ENCODE measurements at places on chromosomes 7 and 10. TPM values are rescaled to one million over a fixed set of nuclear protein-coding genes. Genes with fewer than 3 reads are reported as not detected.

DNA sequence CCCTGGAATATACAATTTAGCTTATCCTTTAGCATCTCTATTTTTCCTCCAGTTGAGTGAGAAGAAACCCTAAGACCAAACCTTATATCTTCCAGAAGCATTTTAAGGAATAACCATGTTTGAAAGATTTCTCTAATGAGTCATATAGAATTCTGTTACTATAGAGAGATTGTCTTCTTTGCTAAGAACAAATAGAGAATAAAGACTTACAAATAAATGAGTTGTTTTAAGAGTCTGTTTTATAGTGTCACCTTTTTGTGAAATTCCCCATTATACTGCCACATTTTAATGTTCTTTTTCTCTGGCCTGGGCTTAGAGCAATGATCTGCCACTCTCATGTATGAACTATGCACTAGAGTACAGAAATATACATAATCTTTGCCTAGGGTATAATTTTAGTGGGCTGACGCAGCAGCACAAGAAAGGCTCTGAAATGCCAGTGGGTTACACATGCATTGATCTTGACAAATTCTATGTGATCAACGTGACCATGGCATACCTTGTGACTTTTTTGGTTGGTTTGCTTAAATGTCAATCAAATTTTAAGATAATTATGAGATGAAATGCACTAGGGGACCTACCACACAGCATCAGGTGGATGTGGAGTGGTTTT is 145.1 kb upstream of the MKLN1 start:
- DNase-seq: no peak

DNA sequence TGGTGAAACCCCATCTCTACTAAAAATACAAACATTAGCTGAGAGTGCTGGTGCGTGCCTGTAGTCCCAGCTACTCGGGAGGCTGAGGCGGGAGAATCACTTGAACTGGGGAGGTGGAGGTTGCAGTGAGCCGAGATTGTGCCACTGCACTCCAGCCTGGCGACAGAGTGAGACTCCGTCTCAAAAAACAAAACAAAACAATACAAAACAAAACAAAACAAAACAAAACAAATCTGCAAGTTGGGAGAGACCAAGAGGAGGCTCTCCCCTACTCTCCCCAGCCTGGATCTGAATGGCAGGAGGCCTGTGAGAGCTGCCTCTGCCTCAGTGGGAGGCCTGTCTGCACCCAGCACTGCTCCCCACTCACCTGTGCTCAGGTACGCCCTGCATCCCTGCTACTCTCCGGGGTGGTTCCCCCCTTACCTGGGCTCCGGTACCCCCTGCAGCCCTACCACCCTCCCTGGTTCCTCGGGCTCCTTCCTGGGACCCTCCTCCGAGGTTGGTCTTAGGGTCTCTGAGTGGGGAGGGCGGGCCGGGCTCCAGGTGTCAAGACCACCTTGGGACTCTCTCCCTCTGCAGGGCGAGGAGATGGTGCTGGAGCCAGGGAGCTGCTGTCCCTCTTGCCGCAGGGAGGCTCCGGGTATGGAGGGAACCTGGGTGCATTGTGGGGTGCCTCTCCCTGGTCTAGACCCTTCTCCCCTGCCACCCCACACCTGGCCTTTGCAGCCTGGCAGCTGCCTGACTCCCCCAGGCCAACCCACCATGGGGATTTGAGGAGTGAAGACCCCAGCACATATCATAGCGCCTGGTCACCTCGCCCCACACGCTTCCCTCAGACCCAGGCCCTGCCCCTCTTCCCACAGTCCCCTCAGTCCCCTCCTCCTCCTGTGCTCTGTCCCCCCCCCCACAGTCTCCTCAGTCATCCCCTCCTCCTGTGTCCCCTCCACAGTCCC is 9.5 kb upstream of the ZNF862 start:
- no peak for DNase-seq

DNA sequence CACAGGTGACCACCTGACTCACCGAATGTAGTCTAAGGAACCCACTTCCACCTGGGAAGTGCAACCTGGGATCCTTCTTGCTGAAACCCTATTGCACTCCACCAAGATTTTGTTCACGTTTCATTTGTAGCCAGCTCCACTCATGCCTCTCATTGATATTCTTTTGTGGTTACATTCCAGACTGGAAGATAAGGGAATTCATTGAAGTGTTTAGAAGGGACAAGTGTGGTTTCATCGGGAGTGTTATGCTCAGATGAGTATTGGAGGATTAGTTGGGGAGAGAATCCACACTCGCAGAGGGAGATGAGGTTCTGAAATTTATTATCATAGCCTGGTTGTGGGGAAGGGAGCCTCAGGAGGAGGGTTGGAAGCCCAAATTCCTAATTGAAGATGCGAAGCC is 320.4 kb downstream of the KCNMA1 start:
- DNase-seq: no peak

DNA sequence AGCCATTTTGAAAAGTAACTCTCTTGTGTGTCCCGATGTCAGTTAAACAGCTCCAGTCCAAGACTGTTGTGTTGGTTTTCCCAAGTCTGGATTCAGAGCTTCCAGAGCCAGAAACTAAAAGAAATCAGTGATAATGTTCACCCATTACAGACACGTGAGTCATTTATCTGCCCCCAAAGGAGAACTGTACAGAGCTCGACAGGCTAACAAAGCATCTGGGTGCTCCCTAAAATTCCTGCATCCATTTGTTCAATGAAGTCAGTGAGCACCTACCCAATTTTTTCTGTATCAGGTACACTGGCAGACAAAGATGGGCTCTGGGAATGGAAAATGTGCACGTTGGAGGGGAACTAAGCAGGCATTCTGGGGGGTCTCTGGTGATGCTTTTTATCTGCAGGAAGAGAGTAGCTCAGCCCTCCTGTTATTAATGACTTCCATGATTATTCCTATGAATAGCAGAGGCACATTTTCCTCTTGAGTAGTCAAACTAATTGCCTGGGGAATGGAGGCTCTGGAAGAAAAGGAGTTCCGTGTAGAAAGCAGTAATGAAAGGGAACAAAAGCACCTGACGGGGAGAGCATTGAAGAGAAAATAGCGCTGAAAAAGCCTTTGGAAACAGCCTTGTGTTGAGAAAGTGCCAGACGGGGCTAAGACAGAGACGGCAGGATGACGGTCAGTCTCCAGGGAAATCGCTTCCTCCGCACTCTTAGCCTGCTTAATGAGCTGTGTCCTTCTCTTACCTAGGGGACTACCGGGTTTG is 75.3 kb downstream of the GAD2 start:
- DNase-seq: no peak

The MMP21 gene
- not detected for total RNA-seq

The DRGX gene
- total RNA-seq: not detected

DNA sequence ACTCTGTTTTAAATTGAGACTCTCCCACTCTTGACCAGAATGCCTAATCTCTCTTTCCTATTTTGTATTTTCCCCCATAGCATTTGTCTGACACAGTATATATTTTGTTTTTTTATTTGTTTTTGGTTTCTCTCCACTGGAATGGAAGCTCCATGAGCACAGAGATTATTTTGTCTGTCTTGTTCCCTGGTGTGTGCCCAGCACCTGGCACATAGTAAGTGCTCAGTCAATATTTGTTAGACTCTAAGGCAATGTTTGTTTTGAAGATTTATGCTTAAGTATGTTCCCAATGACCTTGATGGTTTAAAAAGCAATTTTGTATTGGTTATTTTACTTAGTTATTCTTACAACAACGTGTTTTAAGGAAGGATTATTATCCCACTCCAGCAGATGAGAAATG is 201.8 kb downstream of the DYNC1I1 start:
- DNase-seq: no peak

GRCh38 chr7:149685455-149685854 is 87.9 kb downstream of the ZNF467 start:
- no peak for DNase-seq

- DNase-seq: no peak
Measured at GRCh38 chr10:19947656-19948055, 131.4 kb downstream of the PLXDC2 start.

The CYP3A4 gene
- not detected for total RNA-seq

DNA sequence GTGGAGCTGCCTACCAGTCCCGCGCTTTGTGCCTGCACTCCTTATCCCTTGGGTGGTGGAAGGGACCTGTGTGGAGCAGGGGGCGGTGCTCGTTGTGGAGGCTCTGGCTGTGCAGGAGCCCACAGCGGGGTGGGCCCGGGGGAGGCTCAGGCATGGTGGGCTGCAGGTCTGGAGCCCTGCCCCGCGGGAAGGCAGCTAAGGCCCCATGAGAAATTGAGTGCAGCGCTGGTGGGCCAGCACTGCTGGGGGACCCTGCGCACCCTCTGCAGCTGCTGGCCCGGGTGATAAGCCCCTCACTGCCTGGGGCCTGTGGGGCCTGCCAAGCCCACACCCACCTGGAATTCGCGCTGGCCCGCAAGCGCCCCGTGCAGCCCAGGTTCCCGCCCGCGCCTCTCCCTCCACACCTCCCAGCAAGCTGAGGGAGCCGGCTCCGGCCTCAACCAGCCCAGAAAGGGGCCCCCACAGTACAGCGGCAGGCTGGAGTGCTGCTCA is 859.6 kb upstream of the KCND2 start:
- no peak for DNase-seq

DNA sequence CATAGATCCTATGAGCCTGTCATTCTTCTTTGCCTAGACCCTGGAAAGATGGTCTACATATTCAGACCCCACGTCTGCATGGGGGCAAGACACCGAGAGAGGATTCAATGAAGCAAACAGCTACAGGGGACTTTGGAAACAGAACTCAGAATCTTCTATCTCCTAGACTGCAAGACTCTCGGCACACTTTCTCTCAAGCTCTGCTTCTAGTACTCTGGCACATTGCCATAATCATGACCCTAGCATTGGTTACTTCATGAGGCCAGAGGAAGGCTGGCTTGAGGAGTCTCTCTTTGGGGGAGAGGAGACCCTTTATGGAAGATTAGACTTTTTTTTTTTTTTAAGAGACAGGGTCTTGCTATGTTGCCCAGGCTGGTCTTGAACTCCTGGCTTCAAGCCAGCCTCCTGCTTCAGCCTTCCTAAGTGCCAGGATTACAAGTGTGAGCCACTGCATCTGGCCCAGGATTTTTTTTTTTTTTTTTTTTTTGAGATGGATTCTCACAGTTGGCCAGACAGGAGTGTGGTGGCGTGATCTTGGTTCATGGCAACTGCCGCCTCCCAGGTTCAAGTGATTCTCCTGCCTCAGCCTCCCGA is 20.7 kb downstream of the CCDC3 start:
- no peak for DNase-seq

- peak; percentile 77 for DNase-seq
Measured at GRCh38 chr7:92875719-92876118, 39.3 kb upstream of the CDK6 start.

DNA sequence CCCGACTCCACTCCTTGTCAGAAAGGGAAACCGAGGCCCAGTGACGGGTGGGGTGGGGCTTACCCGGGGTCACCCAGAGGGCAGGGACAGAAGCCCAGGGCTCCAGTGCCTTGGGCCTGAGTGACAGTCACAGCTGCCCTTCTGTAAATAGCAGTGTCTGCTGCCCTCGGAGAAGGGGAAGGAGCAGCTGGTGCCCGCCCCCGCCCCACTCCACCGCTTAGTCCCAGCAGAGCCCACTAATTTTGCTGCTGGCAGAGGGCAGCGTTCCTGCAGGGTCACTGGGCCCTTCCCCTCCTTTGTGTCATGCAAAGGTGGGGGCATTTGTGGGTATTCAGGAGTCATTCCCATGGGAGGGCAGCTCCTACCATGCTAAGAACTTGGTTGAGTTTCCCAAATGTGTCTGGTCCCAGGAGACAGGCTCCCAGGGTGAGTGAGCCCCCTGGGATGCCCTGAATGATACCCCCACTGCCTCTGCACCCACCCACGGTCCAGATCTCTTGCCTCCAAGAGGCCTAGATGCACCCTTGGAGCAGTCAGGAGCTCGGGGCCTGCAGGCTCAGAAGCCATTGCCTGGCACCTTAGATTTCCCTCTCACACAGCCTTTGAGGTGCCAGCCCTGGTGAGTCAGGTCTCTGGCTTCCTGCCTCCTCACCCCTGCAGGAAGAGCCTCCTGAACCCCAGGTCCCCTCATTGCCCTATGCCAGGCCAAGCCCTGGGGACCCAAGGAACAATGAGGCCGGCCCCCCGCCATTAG is 17.2 kb downstream of the SH2B2 start:
- no peak for DNase-seq

Measured in RPMI7951 (cell line).